Activated CD4-positive, alpha-beta T cell treated with anti-CD3 and anti-CD28 coated beads, Interleukin-2, amount 50 U/mL, for 24 hours (primary cell): ENCODE measurements at places on chromosomes 16 and 17.

- no peak for DNase-seq
Measured at GRCh38 chr17:44959821-44960531, 8.1 kb downstream of the C1QL1 start.

- DNase-seq: no peak
Measured at GRCh38 chr17:31250229-31250628, 46.8 kb downstream of the OMG start.

DNA sequence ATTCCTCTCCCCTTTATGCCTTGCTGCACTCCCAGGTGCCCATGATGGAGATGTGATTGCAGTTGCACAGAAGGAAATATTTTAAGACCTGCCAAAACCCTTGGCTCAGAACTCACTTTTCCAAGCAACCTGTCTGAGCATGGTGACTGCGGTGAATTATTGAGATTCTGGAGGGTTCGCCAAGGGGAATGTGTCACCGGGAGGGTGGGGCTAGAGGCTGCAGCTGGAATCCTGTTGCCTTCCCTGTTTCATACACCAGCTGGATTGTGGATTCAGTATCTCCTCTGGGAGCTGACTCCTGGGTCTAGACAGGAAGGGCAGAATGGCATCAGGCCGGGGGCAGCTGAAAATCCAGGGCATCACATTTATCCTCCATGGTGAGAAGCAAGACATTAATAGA, 527.2 kb downstream of the TMEM114 start:
- DNase-seq: no peak

DNA sequence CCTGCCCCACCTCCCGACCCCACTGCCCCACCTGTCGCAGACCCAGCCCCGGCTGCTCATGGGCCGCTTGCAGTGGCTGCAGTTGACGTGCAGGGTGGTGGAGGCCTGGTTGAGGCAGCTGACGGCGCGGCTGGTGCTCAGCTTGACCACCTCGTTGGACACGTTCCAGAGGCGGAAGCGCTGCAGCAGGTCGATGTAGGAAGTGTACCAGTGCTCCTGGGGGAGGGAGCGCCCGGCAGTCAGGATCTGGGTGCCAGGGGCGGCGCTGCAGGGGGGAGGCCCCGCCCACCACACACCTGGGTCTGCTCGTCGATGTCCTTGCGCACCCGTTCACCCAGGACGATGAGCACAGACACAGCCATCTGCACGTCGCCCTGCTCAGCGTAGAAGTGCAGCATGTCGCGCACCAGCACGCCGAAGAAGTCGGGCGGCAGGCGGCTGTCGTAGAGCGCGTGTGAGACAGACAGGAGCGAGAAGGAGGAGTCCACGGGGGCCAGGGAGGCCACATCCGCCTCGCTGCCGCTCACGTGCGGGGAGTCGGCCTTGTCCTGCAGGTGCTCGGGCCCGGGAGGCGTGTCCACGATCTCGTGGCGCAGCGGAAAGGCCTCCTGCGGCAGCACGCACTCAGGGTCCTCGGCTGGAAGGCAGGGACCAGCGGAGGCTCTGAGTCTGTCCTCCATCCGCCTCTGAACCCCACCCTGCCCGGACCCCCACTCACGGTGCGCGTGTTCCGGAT, 995 bp upstream of the JMJD8 start:
- no peak for DNase-seq

- DNase-seq: no peak
Measured at GRCh38 chr16:88303890-88304819, 78.6 kb upstream of the ZNF469 start.

GRCh38 chr17:81517339-81518112, 4.9 kb upstream of the ACTG1 start:
- no peak for DNase-seq

GRCh38 chr16:51916814-51917213, 630.1 kb downstream of the TOX3 start:
- no peak for DNase-seq

DNA sequence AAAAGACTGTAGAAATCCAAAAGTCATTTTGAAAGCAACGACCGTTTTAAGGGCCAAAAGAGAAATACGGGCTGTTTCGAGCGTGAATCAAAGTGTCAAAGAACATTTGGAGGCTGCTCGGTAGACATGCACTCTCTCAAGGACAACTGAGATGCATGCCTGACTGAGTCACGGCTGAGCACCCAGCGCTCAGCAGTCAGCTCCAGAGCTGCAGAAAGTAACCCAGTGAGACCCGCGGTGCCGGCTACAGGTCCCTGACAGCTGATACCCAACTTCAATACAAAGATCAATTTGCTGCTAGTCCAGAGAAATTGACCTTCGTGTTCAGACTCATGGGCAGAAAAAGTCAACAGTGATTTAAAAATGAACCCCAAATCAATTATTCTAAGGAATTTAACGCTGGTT, 214.9 kb downstream of the STX8 start:
- no peak for DNase-seq

GRCh38 chr17:51507444-51507843, 247.1 kb downstream of the UTP18 start:
- DNase-seq: no peak

DNA sequence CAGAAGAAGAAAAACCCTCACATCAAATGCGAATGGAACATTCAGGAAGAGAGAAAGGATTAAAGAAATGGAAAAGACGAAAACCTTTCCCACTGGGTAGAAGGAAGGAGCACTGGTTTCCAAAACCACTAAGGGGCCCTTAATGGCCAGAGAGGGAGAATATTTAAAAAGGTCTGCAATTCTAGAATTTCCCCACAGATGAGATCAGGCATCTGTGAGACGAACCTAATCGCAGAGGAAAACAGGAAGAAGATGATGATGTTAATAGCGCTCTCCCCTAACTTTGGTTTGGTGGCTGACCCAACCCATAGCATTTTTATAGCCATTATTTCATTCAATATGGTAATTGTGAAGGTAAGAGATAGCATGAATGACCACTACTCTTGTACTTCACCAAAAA, 32.8 kb downstream of the XYLT1 start:
- no peak for DNase-seq

DNA sequence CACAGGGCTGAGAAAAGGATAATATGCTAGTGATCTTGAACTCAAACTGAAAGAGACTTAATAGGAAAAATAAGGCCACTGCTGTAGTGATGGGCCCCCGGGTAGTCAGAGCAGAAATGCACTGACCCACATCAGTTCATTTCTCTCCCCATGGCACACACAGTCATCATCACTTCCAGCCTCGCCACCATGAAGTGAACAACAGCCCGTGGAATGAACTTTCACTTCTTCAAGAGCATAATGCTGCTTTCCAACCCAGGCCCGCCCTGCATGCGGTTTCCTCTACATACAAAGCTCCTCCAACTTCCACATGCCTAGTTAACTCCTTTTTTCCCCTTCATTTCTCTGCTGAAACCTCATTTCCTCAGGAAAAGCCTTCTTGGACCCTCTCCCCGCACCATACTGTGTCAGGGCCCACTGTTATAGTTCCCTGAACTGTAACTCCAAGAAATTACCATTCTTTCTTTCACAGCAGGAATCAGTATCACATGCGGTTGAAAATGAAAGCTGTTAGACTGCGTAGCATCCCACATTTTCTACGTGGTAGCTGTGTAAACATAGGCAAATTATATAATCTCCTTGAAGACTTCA, 65.8 kb upstream of the SMIM36 start:
- DNase-seq: peak; percentile 21

GRCh38 chr17:57552114-57552624, 192.9 kb downstream of the CCDC182 start:
- no peak for DNase-seq

DNA sequence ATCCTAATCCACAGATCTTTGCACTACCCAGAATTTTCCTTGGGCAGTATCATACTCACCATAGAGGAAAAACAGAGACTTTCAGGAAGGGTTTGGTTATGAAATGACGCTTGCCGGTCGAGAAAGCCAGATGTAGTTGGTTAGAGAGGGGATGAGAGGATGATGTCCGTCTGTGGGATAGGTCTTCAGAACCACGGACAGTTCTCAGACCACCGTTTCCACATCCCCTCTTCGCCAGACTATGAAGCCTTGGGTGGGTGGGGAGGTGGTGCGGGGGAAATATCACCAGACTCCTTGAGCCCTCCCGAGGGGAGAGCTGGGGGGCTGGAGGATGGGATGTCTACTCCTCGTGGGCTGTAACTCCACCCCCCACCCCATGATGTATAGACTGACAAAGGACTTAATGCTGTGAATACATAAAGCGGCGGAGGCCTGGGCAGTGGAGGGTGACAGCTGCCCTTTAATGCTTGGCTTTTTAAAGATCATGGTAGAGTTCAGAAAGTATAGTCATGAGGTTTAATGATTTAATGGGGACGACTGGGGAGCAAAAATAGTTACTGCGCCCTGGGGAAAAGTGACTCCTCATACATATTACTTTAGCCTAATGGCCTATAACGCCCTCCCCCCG, 96.6 kb downstream of the MRM1 start:
- DNase-seq: no peak

DNA sequence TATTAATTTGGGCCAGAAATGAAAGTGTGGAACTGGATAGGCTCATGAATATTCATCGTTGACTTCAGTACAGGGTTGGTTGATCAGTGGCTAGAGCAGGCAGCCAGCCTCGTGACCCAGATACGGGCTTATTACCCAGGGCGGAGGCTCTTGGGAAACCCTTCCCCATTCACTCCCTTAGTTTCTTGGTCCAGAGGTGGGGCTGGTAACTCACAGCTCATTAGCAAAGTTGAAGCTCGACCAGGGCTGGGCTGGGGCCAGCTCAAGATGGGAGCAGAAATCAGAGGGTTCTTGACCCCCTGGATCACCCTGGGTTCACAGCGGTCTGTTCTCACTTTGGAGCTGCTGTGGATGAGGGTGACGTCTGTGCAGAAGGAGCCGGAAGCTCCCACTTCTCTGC, 44.6 kb upstream of the GSE1 start:
- no peak for DNase-seq
